NAMALWA (cell line): ENCODE measurements at places on chromosomes 5 and 9.

- peak; percentile 42 for DNase-seq
Observed at GRCh38 chr9:124964604-124965003, 23.7 kb upstream of the GOLGA1 start.

- DNase-seq: no peak
Observed at GRCh38 chr5:136006164-136006563, 22.6 kb upstream of the TGFBI start.

DNA sequence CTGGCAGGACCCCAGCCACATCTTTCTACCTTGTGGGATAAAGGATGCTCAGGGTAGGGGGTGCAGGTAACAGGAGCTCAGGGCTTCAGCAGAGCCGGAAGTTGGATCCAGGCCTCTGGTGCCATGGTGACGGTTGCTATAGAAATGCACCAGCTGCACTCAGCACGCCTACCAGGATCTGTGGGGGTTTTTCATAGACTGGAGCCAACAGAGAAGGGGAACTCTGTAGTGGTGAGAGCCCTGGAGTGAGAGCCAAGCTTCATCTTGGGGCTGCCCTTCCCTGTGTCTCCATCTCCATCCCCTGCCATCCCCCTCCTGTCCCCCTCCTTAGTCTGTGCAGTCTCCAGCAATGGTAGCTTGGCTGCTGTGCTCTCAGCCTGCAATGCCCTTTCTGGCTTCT lies 27.5 kb upstream of the BOD1 start:
- DNase-seq: peak; percentile 75

- DNase-seq: no peak
Observed at GRCh38 chr5:179382486-179382885, 37.2 kb upstream of the ADAMTS2 start.

DNA sequence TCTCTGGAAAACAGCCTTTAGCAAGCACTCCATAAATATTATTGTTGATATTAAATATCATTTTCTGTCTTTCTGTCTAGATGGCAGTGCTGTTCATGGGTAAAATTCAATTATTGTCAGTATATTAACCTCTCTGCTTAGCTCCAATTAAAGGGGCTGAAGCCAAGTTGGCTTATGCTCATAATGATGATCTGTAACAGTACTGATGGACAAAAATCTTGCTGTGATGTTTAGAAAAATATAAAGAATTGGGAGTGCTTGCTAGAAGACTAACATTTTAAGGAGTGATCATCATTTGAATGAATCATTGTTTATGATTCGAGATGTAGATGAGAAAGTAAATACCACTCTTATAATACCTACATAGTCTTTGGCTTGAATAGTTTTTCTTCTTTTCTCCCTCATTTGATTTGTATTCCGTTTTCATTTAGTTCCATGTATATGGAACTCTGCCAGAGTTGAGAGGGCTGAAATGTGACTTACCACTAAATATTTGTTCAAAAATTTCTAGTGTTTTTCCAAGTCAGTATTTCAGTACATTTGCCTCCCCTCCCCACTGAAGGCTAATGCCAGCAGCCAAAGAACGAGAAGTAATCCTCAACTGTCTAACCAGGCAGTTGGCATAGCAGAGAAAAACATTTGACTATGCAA lies 538.3 kb downstream of the CSNK1G3 start:
- DNase-seq: no peak

DNA sequence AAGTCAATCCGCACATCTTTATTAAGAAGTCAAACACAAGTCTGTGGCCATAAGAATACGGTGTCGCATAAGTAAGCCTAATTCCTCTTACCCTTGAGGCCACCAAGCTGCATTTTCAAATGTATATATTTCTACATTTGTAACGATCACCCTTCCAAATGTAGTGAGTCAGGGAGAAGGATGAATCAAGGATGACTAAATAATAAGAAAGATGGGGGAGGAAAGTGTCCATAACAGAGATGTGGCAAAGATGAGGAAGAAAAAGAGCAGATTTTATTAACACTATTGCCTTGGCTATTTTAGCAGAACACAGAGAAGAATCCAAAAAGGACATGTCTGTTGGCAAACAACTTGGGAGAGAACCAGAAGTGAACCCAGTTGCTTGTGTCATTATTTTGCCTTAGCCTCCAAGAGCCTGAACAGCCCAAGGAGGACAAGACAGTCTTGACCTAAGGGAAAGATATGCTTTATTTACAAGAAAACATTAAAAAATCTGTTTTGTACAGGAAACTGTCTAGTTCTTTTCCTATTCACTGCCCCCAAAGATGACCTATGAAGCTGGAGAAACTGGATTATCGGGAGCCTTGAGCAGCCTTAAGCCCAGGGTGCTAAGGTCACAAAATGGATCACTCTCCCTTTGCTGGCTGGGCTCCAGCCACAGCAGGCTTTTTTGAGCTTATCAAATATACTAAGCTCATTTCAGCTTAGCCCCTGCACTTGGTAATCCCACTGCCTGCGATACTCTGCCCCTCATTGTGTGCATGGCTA lies 101.5 kb downstream of the PLCXD3 start:
- no peak for DNase-seq

- no peak for DNase-seq
Observed at GRCh38 chr5:15421921-15422412, 78.0 kb upstream of the FBXL7 start.

GRCh38 chr5:125276096-125276495 lies 529.7 kb upstream of the ZNF608 start:
- DNase-seq: no peak

DNA sequence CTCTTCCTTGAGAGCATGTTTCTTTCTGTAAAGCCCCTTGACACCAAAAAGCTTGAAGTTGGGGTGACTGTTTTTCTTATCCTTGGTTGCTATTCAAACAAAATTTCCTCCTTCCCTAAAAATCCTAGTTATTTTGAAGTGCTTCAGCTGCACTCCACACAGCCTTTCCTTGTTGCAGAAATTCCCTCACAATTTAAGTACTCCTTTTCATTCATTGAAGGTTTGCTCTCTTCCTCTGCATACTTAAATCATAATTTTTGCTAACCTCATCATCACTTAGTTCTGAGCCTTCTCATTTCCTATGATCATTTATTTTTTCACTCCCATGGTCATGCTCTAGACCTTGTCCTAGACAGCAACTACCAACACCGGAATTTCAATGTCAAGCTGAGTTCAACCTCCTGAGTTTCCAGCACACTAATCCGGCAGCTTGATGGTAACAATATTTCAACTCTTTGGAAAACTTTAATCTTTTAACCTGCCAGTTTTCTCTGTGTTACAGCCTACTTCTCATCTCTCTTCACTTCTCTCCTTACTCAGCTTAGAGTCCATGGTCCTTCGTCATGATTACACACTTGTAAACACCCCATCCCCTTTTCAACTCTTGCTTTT lies 78.7 kb upstream of the ACTBL2 start:
- no peak for DNase-seq

DNA sequence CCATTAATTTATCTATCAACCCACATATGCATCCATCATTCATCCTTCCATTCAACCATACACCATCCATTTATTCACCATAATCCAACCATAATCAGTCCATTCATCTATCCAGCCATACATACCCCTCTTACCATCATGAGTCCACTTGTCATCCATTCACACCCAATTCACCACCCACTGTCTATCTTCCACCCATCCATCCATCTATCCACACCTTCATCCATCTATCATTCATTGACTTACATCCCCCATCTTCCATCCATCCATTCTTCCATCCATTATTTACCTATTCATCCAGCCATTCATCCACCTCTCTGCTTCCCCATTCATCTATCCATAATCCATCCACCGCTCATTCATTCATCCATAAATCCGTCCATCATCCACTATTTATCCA lies 17.8 kb downstream of the PAEP start:
- DNase-seq: no peak

DNA sequence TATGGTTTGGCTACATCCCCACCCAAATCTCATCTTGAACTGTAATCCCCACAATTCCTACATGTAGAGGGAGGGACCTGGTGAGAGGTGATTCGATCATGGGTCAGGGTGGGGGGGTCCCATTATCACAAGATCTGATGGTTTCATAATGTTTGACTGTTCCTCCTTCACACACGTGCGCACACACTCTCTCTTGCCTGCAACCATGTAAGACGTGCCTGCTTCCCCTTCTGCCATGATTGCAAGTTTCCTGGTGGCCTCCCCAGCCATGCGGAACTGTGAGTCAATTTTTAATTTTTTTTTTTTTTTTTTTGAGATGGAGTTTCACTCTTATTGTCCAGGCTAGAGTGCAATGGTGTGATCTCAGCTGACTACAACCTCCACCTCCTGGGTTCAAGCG lies 27.0 kb downstream of the FAM169A start:
- no peak for DNase-seq

GRCh38 chr9:29211580-29212396 lies 1638.5 kb upstream of the C9orf72 start:
- DNase-seq: no peak

DNA sequence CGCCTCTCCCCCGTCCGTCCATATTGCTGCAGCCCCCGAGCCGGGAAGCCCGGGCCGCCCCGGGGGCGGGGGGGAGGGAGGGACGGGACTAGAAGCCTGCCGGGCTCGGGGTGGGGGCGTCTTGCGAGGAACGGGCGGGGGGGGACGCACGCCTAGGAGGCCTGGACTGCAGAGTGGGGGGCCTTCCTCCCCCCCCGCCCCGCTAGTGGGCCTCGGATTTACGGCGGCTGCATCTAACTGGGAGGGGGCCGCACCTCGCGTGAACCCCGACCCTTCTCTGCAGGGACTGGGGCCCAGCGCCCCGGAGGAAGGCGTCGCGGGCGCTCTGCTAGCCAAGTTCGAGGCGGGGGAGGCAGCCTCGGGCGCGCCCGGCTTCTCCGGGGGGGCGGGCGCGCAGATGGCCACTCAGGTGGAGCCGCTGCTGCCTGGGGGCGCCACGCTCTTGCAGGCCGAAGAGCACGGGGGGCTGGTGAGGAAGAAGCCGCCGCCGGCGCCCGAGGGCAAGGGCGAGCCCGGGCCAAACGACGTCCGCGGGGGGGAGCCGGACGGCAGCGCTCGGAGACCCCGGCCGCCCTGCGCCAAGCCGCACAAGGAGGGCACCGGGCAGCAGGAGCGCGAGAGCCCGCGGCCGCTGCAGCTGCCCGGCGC lies at the start of gene LARP1:
Gene LARP1 (plus strand): TSS at position 17 of the 648 bp plus-strand sequence. CDS start 381 bp downstream, at position 398.
- DNase-seq: no peak

GRCh38 chr9:123115146-123115913 lies 81.9 kb downstream of the GPR21 start:
- no peak for DNase-seq

DNA sequence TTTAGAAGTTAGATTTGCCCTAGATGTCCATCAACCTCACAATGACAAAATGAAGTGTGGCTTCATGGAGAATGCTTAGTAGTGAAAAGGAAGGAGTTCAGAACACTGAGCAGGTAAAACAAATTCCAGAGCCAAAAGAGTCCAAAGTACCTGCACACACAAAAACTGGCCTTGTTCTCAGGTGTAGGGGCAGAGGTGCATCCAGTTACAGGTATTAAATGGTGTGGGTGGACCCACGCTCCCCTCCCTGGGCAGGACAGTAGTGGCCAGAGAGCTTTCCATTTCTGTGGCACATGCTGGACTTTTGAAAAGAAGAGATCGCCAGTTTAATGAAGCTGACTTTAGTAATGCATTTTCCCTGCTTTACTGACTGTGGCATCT lies 47.2 kb downstream of the SECISBP2 start:
- DNase-seq: no peak

- DNase-seq: no peak
Observed at GRCh38 chr9:113164536-113165300, 13.9 kb downstream of the SLC31A2 start.

DNA sequence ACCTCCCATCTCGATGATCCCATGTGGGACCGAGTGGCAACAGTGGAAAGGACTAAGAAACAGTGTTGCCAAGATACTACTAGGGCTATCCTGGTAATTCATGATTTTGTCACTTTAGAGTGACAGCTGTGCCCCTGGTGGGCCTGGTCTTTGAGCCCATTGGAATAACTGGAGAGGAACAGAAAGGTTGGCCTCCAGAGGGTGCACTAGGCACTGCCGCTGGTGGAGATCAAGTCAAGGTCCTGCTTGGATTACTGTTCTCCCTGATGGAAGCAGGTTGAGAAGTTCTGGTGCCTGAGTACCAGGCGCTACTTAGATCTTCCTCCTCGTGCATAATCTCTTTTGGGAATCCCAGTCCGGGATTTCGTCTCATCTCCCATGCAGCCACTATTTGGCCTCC lies 129.6 kb downstream of the SEC61B start:
- DNase-seq: no peak

GRCh38 chr9:124286292-124286931 lies 28.7 kb downstream of the NEK6 start:
- DNase-seq: peak; percentile 37

- DNase-seq: no peak
Observed at GRCh38 chr5:37569466-37569865, 190.3 kb downstream of the WDR70 start.

- DNase-seq: no peak
Observed at GRCh38 chr9:133754688-133755227, 16.6 kb upstream of the SARDH start.

DNA sequence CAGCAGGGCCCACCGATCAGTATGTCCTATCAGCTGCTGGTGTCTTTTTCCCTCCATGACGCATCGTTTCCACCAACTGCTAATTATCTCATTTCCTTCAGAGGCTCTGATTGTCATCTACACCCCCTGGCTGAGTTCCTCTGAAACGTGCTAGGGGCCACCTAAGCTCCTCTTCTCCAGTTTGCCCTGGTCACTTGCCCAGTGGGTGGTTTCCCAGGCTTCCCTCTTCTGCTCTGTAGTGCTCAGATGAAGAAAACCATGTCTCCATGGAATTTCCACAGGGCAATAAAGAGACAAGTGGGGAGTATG lies 65.3 kb downstream of the TSTD2 start:
- DNase-seq: no peak

DNA sequence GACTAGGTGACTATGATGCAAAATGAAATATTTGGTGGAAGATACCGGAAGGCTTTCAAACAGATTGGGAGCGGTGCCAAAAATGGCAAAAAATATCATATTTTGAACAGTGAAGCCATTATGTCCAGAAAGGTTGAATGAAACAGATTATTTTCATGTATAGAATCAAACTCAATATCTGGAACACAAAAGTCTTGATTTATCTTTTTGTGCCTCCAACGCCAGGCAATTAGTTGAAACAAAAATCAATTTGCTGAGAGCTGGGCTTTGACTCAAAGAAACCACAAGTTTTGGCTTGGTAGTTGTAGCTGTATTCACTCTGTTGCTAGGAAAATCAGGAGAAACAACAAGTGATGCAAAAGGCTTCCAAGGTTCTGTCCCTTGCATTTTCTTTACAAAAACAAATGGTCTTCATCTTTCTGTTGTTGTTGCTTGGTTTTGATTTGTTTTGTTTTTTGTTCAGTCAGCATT lies 421.7 kb upstream of the TYRP1 start:
- no peak for DNase-seq

GRCh38 chr5:138629392-138629791 lies 54.2 kb upstream of the HSPA9 start:
- no peak for DNase-seq

GRCh38 chr9:2602704-2603116 lies 18.9 kb upstream of the VLDLR start:
- peak; percentile 47 for DNase-seq

- DNase-seq: peak; percentile 45
Observed at GRCh38 chr5:64147849-64148441, 17.7 kb upstream of the RNF180 start.

GRCh38 chr9:108486831-108487230 lies 369.0 kb downstream of the ACTL7B start:
- DNase-seq: no peak
